Activated CD4-positive, alpha-beta memory T cell treated with anti-CD3 and anti-CD28 coated beads, Interleukin-2, amount 10 ng/mL, durations not matched to agents 7 days and 5 days (primary cell): ENCODE measurements at places on chromosomes 4 and X.

DNA sequence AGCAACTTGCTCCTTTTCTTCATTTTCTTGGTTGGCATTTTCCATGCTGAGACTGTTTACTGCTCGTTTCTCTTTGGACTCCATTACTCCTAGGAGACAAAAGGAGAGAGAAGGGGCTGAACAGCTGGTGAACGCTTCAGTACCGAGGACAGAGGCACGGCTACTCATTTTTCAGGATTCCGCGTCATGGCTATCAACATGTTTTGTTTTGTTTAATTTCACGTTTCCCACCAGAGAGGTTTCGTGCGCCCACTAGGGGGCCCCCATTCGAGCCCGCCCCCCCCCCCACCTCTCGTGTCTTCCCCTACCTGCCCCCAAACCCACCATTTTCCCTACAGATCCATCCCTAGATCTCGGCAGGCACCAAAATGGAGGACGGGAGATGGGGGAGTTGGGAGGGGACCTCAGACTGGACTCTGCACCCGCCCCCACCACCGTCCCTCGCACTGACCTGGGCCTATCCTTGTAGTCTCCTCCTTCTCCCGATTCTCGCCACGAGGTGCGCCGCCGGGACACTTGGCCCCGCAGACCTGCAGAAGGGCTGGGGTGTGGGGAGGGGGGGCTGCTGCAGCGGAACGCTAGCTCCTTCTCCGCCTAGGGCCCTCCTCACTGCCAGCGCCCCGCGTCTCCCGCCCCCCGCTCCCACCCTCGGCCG is 653 bp downstream of the BEX1 start:
- DNase-seq, result no peak

GRCh38 chr4:146336410-146336807 is 122.1 kb downstream of the REELD1 start:
- DNase-seq, result no peak

DNA sequence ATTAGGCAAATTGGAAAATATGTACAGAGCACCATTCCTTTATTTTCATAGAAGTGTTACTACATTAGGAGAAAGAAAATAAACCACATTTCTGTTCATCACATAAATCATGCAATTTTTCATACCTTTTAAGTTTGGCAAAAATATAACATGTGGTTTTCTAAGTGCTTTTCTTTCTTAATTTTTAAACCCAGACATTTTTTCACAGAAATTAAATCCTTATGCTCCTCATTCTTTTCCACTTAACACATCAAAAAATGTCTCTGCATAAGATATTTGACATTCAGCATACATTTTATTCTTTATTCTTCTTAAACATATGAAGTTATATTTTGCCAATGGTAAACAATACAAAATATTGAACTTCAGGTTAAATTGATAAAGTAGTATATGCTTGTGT is 826.6 kb upstream of the SLIT2 start:
- no peak for DNase-seq

DNA sequence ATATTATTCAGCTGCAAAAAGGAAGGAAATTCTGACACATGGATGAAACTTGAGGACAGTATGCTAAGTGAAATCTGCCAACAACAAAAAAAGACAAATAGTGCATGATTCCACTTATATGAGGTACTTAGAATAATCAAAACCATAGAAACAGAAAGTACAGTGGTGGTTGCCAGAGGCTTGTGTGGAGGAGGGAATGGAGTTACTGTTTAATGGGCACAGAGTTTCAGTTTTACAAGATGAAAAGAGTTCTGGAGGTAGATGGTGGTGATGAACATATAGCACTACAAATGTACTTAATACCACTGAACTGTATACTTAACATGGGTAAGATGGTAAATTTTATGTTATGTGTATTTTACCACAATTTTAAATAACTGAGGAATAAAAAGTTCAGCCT is 212.0 kb upstream of the KLF3 start:
- no peak for DNase-seq

DNA sequence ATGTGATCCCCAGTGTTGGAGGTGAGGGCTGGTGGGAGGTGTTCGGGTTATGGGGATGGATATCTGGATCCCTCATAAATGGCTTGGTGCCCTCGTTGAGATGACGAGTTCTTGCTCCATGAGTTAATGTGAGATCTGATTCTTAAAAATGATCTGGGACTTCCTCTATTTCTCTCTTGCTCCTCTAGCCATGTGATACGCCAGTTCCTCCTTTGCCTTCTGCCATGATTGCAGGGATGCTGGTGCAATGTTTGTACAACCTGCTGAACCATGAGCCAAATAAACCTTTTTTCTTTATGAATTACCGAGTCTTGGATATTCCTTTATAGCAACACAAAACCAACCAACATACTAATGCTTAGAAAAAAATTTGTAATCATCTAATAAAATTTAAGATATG is 56.6 kb downstream of the STAP1 start:
- no peak for DNase-seq

- DNase-seq, result no peak
Measured at GRCh38 chrX:39961441-39961840, 136.3 kb downstream of the BCOR start.

- DNase-seq, result no peak
Measured at GRCh38 chr4:174996079-174996478, 77.9 kb downstream of the ADAM29 start.

- DNase-seq, result no peak
Measured at GRCh38 chr4:7947927-7948326, 8.3 kb upstream of the AFAP1 start.

GRCh38 chr4:129708784-129709183 is 612.8 kb downstream of the C4orf33 start:
- no peak for DNase-seq

DNA sequence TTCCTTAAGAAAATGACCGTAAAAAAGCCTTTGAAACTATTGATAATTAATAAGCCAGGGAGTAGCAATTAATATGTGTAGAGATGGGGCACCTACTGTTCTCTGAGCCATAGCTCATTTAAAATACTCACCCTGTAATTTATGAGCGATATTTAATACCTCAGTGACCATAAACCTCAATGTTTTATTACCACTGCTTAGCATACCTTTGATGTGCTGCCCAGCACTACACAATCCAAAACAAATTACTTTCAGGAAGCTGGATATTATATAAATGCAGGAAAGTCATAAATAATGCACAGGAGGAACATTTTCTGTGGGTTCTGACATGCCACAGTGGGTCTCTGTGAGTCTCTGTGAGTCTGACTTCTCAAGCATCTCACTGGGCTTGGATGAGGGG is 166.1 kb upstream of the RPL34 start:
- DNase-seq, result no peak

GRCh38 chr4:6641164-6641970 is 882 bp downstream of the MRFAP1 start:
- DNase-seq, result peak; percentile 53

DNA sequence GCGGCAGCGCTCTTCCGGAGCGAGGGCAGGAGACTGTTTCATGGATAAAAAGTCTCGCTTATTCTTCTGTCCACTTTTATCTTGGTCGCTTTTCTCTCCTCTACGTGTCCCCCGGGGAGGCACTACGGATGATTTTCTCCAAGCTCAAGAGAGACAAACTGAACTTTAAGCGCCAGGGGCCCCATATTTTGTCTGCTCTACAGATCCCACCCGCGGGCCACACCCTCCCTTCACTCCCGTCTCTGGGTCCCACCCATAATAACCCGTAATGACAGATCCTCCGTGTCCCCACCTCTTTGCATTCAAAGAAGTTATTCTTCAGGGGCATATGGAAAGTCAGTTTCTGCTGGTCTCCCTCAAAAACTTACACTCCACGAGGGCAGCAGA is at the start of gene CORIN:
TSS of gene CORIN (minus strand) at position 160 of the 387 bp plus-strand sequence. CDS start at position 42, 118 bp downstream.
- DNase-seq, result no peak

- DNase-seq, result no peak
Measured at GRCh38 chrX:40154250-40154852, 56.6 kb upstream of the BCOR start.

- no peak for DNase-seq
Measured at GRCh38 chr4:111070390-111070789, 447.5 kb upstream of the PITX2 start.

- DNase-seq, result no peak
Measured at GRCh38 chr4:108751321-108751720, 11.5 kb downstream of the ETNPPL start.

GRCh38 chrX:108022491-108023089 is 22.3 kb upstream of the VSIG1 start:
- DNase-seq, result no peak

GRCh38 chr4:46955601-46956000 is 37.8 kb downstream of the GABRA4 start:
- DNase-seq, result no peak
